ENCODE measurements at places on chromosomes 3 and 15.

DNA sequence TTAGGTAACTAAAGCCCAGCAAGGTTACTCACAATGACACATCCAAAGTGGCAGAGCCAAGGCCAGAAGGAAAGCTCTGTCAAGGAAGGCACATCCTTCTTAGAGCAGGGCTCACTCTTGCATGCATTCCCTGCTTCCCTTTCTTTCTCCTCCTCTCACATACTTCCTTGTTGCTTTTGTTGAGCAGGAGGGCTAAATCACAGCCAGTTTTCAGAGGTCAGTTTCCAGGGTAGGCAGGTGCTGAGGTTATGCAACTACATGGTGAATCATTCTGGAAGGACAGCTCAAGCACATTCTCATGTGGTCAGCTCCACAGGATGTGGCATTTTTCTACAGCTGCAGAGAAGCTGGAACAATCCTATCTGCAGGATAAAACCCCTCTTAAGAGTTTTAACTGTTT lies 275.6 kb downstream of the ZNF621 start:
- DNase-seq: no peak

DNA sequence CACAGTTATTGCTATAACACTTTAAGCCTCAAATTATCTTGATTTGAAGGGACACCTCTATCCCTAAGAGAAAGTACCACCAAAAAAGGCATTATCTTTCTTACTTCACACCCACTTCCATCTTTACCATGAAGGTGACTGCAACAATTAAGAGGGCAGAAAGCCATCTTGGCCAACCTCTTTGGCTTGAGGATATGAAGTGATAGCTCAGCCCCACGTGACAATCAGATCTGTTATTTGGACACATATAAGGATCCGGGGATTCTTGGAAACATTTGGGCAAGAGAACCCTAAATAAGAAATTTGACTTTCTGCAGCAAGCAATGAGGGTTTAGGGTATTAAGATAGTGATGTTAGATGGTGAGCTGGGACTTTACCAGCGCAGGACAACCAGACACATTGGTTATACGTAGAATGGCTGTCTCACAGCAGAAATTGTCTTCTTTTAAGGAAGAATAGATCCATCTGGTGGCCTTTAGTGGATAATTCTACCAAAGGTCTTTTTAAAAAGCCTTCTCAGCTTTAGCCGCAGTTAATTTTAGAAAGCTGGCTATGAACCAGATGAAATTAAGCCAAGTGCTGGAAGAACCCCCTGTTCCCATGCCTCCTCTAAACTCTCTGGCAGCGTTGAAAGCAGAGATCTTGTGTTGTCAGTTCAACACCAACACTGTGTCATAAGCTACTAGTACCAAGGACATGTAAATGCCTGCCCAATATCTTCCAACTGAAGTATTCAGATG lies 12.3 kb downstream of the HCLS1 start:
- no peak for DNase-seq

DNA sequence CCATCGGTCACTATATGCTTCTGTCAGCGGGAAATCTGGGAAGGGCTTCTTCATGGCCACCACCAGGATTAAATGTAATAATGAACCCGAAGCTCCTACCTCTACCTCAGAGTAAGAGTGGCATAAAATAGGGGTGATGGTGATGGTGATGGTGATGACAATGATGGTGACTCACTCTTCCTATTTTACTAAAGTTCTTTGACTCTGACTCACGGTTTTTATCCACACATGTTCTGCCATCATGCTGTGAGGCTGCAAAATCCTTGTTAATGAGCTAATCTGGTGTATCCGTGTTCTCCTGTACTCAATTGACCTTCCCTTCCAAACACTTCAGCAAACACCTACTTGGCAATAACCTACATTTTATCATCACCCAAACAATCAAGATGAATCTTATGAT lies 18.3 kb upstream of the FOXP1 start:
- no peak for DNase-seq

DNA sequence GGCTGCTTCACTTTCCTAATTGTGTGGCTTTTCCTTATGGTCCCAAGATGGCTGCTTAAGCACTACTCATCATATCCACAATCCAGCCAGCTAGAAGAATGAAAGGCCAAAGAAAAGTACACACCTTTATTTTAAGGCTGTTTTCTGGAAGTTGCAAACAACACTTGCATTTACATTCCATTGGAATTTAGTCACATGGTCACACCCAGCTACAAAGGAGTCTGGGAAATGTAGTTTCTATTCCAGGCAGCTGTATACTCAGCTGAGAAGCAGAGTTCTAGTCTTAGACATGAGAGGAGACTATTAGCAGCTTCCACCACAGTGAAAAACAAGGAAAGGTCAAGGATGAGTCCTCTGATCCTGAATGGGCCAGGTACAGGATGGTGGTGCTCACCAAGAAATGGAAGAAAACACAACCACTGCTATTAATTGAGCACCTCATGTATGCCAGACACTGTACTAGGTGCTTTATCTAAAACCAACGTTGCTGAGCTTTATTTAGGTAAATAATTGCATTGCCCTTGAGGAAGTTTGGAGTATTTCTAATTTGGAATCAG lies 28.0 kb upstream of the ATG7 start:
- no peak for DNase-seq

- no peak for DNase-seq
These were observed 183.8 kb upstream of the THRB start for GRCh38 chr3:24678421-24678865.

- DNase-seq: no peak
These were observed 82.7 kb downstream of the IL1RAP start for GRCh38 chr3:190596349-190597285.

- no peak for DNase-seq
These were observed 3.8 kb upstream of the FEZF2 start for GRCh38 chr3:62376906-62377877.

GRCh38 chr3:40387895-40388254 lies 891 bp downstream of the ENTPD3 start:
- DNase-seq: no peak

DNA sequence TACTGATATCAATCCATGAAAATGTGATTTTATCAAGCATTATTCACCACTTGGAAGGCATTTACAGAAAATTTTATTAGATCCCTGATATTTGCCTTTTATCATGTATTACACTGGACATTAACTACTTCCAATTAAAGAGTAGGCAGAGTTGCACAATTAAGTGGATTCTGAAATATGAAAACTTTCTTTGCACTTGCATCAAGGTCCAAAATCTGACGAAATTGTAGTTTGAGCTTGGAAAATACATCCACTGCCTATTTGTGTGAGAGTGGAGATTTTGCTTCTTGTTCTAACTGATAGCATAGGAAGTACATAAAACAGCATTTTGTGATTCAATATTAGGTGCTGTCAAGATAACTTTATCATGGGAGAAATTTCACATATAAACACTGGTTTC lies 49.6 kb upstream of the SLC12A8 start:
- no peak for DNase-seq

GRCh38 chr3:69058180-69058946 lies 6.2 kb upstream of the TMF1 start:
- DNase-seq: no peak

DNA sequence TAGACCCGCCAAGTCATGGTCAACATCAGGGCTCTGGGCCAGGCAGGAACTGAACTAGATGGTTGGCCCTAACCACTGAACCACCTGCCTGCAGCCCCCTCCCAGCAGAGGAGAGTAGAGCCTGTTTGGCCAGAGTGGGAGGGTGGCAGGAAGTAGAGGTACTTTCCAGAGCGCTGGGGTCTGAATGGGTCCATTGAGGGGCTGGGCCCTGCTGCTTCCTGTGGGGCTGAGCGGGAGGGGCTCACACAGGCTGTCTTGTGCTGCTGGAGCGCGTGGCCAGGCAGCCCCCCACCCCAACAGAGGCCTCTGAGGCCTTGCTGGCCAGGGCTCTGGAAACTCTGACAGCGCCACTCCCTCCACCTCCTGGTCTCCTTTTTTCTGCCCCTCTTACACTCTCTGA lies 17.4 kb downstream of the CSPG4 start:
- DNase-seq: no peak

- no peak for DNase-seq
These were observed 6.6 kb downstream of the CBLB start for GRCh38 chr3:105862217-105862616.

GRCh38 chr3:109478614-109479013 lies 141.3 kb upstream of the DPPA4 start:
- no peak for DNase-seq

DNA sequence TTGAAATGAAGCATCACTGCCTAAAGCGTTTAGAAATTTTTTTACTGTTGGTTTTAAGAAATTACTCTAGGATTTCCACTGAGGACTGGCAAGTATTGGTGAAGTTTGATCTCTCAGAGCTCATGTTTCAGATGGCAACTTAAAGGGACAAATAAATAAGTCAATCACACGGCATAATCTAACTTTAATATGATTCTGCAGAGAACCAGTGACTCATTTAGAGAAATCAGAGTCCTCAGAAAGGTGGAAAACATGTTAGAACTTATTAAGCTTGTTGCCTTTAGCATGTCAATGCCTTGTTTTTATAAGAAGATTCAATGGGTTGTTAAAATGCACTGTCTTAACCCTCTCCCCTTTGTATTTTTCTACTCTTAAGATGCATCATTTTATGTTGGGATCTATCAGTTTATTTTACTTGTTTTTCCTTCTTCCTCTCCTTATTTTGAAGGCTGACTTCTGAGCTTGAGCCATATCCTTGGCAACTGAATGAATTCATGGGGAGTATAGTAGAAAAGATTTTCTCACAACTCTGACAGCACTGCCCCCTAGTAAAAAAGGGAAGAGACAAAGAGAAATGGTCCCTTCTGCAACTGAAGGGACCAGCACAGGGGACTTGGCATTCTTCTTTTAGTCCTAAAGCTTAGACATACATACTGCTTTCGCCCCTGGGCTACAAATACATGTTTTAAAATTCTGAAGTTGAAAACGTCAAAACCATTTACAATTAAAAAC lies 431.2 kb downstream of the LPP start:
- no peak for DNase-seq

DNA sequence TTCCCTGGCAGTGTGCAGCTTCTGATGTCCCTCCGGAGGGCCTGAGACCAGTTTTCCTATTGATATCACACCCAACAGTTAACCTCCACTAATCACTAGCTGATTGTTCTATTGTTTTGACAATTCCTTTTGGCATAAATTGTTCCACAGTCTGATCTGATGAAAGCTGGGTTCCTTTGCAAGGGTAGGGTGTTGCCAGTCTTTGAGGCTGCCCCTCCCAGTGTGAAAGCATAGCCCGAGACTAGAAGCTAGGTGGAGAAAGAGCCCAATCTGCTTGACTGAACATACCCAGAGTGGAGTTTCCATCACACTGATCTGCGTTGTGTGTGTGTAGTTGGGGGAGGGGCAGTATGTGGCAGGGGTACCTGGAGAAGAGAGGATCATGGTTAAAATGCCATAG lies 10.3 kb upstream of the PRICKLE2 start:
- DNase-seq: no peak

DNA sequence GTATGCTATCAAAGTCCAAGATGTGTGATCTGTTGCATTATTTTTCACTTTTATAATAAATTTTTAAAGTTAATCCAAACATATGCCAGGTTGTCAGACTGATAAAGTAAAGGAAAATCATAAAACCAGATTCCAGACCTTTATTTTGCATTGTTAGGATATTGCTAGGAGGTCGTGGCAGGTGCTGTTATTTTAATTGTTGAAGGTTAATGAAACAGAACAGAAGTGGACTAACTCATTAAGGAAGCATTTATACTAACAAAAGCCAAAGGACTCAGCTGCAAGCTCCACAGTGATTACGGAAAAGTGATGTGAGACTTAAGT lies 63.1 kb downstream of the DCLK3 start:
- DNase-seq: no peak

DNA sequence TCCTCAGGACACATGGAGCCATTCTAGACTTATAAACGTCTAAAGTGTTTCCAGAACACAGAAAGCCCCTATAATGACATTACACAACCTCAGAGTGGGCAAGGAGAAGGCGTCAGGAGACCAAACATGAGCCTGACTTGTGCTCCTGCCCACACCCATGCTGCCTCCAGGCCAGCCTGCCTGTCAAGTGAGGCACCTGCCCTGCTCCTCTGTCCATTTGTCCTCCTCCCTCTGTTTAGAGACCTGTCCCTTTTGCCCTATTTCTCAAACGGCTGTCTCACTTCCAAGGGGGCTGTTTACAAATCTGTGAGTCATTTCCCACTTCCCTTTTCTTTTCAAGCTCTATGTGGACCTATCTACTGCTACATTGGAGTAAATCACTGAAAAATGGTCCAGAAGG lies 21.0 kb downstream of the ZDHHC3 start:
- no peak for DNase-seq

DNA sequence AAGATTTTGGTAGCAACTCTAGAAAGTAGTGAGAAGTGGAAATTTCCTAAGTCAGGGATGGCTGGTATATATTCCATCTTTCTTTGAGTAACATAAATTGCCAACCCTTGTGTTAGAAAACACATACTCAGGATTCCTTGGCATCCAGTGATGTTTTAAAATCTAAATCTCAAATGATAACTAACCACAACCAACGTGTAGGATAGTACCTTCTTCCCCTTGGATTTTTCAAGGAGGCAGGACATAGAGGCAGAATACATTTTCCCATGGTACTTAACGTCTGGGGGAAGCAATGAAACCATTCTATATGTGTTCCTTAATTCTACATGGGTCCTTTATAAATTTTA lies 93.4 kb downstream of the WDR76 start:
- no peak for DNase-seq

DNA sequence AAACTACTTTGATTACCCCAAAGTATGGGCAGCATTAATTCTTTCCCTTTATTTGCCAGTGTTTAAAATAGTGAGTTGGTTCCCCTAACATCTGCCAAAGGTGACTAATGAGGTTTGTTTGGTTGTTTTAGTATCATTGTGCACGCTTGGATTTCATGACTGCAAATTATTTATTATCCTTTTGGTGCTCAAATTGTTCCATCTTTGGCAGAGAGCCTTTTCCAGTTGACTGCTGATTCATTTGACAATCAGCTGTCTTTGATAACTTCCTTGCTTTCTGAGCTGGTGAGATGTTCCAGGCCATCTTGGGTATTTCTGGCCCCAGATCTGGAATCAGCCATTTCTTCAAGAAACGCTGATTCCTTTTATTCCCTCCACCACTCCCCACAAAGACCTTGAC lies 8.9 kb downstream of the DLEC1 start:
- DNase-seq: no peak

DNA sequence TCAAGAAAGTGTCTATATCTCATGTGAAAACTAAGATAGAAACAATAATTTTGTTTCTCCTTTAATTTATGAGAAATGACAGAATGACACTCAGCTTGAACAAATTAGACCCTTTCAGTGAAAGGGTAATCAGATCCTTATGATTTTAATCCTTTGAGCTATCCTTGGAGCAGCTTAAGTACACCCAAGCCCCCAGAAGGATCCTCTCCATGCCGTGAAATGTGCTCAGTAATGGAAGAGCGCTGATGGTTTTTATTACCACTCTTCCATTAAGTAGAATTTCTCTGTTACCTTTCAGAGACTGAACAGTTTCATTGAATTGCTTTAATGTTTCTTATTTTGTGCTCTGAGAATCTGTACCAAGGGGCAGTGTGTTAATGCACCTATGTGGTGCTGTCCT lies 54.3 kb downstream of the HMG20A start:
- DNase-seq: peak; percentile 53

Measured in NCI-H187 treated with DMSO at 0.1 percent for 48 hours (cell line).